ENCODE measurements at places on chromosomes 7 and 10. TPM values are rescaled to one million over a fixed set of nuclear protein-coding genes. Genes with fewer than 3 reads are reported as not detected.

Gene PNLIP
- total RNA-seq, result not detected

GRCh38 chr7:134175334-134176036 lies 48.3 kb downstream of the LRGUK start:
- DNase-seq, result no peak

Gene MOSPD3
- total RNA-seq, result 18.8 TPM

- no peak for DNase-seq
Measured at GRCh38 chr7:120609136-120609753, 248.7 kb downstream of the TSPAN12 start.

Gene SMO
- 20.0 TPM for total RNA-seq

Gene TAS2R4
- total RNA-seq, result 1.1 TPM

- no peak for DNase-seq
Measured at GRCh38 chr10:117016266-117016665, 11.3 kb upstream of the SHTN1 start.

DNA sequence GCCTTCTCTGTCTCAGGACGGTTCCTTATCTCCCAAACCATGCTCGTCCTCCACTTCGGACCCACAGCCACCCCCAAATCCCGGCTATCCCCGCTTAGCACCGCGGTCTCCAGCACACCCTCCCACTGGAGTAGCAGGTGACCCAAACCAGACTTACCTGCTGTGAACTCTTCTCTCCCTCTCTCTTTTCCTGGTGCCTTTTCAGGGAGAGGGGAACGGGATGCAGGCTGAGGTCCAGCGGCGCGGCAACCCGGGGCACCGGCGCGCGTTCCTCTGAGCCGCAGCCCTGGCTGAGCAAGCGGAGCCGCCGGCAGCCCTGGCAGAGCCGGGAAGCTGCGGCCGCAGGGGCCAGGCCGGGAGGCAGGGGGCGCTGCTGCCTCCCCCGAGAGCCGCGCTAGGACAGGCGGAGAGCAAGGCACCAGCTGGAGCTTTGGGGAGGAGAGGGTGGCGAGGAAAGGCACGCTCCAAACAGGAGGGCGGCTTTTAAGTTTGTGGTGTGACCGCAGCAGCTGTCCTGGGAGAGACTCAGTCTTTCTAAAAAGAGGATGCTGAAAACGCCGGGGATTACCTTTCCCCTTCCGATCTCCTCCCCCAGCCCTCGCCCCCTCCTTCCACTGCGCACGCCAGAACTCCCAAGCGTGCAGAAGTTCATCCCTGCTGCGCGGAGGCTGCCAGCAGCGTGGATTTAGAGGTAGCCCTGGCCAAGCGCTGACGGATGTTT lies at the start of gene SEMA3D:
Gene SEMA3D, minus strand, starts transcription at position 536 of the 721 bp plus-strand sequence. CDS start 65,165 bp downstream, outside the sequence.
- DNase-seq, result peak; percentile 74

Gene STEAP4
- total RNA-seq, result not detected

Data from astrocyte (in vitro differentiated cells and primary cell).